ENCODE measurements at places on chromosomes 5 and 9. TPM values are rescaled to one million over a fixed set of nuclear protein-coding genes. Genes with fewer than 3 reads are reported as not detected.

DNA sequence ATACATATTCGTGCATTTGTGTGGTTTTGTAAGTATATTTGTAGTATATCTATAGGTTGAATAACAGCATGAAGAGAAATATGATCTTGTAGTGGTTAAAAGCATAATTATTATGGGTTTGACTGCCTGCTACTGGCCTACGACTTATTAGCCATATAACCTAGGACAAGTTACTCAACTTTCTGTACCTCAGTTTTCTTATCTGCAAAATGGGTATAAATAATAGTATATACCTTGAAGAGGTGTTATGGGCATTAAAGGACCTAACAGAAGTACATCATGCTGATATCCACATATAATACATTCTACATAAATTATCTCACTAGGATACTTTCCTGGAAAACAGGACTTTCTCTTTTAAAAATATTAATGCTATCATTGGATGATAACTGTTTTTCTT, 118.3 kb upstream of the ELL2 start:
- no peaks in the 10 kb centered on the region for H3K36me3 ChIP-seq
- H3K27ac ChIP-seq, result no peak overlapping the region
- no peaks in the 10 kb centered on the region for H3K27me3 ChIP-seq

GRCh38 chr9:6673326-6674025, 27.9 kb upstream of the GLDC start:
- no peak overlapping the region for H3K27ac ChIP-seq
- no peaks in the 10 kb centered on the region for H3K36me3 ChIP-seq

- H3K27ac ChIP-seq, result no peak overlapping the region
- DNase-seq, result no peak
- no peaks in the 10 kb centered on the region for H3K36me3 ChIP-seq
- H3K4me1 ChIP-seq, result no peaks in the 10 kb centered on the region
- H3K4me3 ChIP-seq, result no peak overlapping the region
Measured at GRCh38 chr9:114315723-114316363, 7.1 kb upstream of the ORM1 start.

ANGPTL2 gene
- 40.0 TPM for total RNA-seq

CEP120 gene
- total RNA-seq, result 15.9 TPM

GRCh38 chr5:25849270-25849669, 1189.1 kb downstream of the CDH9 start:
- no peaks in the 10 kb centered on the region for H3K27me3 ChIP-seq
- no peak overlapping the region for H3K27ac ChIP-seq
- H3K4me3 ChIP-seq, result no peak overlapping the region
- no peak for DNase-seq
- no peaks in the 10 kb centered on the region for H3K4me1 ChIP-seq

- no peaks in the 10 kb centered on the region for H3K27me3 ChIP-seq
- peaks cover 41% of the 10 kb centered on the region for H3K4me1 ChIP-seq
- no peak overlapping the region for H3K4me3 ChIP-seq
- no peak overlapping the region for H3K27ac ChIP-seq
Measured at GRCh38 chr9:89428901-89429890, 68.7 kb downstream of the SEMA4D start.

GRCh38 chr5:76582230-76583162, 40.7 kb downstream of the F2RL2 start:
- DNase-seq, result no peak
- H3K27me3 ChIP-seq, result no peaks in the 10 kb centered on the region
- H3K27ac ChIP-seq, result no peak overlapping the region
- no peak overlapping the region for H3K4me3 ChIP-seq

DNA sequence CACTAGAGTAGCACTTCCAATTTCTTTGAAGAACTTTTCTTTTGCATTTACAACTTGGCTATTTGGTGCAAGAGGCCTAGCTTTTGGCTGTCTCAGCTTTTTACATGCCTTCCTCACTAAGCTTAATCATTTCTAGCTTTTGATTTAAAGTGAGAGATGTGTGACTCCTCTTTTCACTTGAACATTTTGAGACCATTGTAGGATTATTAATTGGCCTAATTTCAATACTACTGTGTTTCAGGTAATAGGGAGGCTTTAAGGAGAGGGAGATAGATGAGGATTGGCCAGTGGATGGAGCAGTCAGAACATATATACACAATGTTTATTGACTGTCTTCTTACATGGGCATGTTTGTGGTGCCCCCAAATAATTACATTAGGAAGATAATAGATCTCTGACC, 161.7 kb downstream of the GNA14 start:
- no peaks in the 10 kb centered on the region for H3K27me3 ChIP-seq
- H3K4me1 ChIP-seq, result no peaks in the 10 kb centered on the region
- no peaks in the 10 kb centered on the region for H3K36me3 ChIP-seq
- H3K4me3 ChIP-seq, result no peak overlapping the region
- no peak for DNase-seq

IL5 gene
- total RNA-seq, result not detected

GRCh38 chr5:131999441-132000240, 11.8 kb downstream of the ACSL6 start:
- H3K4me3 ChIP-seq, result no peak overlapping the region
- DNase-seq, result no peak
- no peaks in the 10 kb centered on the region for H3K27me3 ChIP-seq
- no peak overlapping the region for H3K27ac ChIP-seq
- no peaks in the 10 kb centered on the region for H3K36me3 ChIP-seq

TERT gene
- not detected for total RNA-seq

GDNF gene
- total RNA-seq, result not detected

DNA sequence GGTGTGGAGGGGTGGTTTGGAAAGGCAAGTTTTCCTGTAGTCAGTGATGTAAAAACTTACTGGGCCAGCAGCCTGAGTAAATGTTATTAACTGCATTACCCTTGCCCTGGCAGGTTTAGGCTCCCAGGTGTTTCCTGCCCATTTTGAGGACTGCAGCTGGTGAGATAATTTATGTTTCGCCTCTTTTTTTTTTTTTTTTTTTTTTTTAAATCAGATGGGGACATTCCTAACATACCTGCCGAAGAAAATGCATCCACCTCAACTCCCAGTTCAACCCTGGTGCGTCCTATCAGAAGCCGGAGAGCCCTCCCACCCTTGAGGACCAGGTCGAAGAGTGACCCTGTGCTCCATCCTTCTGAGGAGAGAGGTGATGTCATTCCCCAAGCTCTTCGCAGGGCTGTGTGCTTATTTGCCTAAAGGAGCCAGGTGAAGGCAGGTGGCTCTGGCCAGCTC, 60.6 kb downstream of the ENTREP1 start:
- H3K36me3 ChIP-seq, result no peaks in the 10 kb centered on the region
- no peak overlapping the region for H3K27ac ChIP-seq
- no peaks in the 10 kb centered on the region for H3K27me3 ChIP-seq
- H3K4me3 ChIP-seq, result no peak overlapping the region
- no peak for DNase-seq
- H3K4me1 ChIP-seq, result no peaks in the 10 kb centered on the region

DNA sequence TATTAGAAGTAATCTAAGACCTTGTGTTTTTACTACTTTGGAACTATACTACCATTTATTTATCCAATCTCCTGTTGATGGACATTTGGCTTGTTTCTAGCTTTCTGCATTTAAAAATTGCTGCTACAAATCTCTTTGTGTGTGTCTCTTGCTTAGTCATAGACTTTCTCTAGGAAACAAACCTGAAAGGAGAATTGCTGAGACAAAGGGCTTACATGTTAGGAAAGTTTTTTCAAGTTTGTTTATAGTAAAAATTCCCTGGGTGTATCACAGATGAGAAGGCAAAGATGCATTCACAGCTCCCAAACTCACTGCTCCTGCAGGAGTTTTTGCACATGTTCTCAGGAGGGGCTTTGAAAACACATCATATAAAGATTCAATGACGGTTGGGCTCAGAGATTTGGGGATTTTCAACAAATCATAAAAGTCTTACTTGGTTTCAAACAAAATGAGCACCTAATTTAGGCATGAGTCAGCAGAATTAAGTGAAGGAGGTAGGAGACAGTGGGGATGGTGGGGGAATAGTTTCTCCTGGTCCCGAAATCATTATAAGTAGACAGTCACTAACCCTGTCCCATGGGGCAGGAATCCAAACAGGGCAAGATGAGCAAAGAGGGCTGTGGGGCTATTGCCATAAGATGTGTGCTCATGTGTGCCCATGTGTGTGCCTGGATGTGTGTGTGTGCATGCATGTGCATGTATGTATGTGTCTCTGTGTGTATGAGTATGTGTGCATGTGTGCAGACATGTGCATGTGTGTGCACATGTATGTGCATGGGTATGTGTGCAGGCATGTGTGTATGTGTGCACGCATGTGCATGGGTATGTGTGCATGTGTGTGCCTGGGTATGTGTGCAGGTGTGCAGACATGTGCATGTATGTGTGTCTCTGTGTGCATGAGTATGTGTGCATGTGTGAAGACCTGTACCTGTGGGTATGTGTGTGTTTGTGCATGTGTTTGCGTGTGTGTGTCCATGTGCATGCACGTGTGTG, 43.4 kb upstream of the S1PR3 start:
- H3K27ac ChIP-seq, result no peak overlapping the region
- peaks cover 25% of the 10 kb centered on the region for H3K4me1 ChIP-seq
- DNase-seq, result no peak
- no peak overlapping the region for H3K4me3 ChIP-seq
- no peaks in the 10 kb centered on the region for H3K36me3 ChIP-seq

All from tibial nerve (tissue), 4 donors.